ENCODE measurements at places on chromosomes 5 and 9.

- DNase-seq = no peak
These were observed 51.0 kb downstream of the IARS1 start for GRCh38 chr9:92242260-92243136.

GRCh38 chr5:135042595-135042994 is 8.6 kb upstream of the PITX1 start:
- no peak for DNase-seq

DNA sequence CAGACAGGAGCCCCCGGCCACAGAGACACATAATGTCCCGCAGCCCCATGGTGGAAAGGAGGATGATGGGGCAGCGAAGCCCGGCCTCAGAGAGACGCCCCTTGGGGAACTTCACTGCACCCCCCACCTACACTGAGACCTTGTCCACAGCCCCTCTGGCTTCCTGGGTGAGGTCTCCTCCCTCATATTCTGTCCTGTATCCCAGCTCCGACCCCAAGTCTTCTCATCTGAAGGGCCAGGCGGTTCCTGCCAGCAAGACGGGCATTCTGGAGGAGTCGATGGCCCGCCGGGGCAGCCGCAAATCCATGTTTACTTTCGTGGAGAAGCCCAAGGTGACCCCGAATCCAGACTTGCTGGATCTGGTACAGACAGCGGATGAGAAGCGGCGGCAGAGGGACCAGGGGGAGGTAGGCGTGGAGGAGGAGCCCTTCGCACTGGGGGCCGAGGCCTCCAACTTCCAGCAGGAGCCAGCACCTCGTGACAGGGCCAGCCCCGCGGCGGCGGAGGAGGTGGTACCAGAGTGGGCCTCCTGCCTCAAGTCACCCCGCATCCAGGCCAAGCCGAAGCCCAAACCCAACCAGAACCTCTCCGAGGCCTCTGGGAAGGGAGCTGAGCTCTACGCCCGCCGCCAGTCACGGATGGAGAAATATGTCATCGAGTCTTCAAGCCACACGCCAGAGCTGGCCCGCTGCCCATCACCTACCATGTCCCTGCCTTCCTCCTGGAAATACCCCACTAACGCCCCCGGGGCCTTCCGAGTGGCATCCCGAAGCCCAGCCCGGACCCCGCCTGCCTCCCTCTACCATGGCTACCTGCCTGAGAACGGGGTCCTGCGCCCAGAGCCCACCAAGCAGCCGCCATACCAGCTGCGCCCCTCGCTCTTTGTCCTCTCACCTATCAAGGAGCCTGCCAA is 8.9 kb downstream of the SYNPO start:
- DNase-seq = no peak

- no peak for DNase-seq
These were observed 134.0 kb downstream of the PHF2 start for GRCh38 chr9:93710370-93710723.

DNA sequence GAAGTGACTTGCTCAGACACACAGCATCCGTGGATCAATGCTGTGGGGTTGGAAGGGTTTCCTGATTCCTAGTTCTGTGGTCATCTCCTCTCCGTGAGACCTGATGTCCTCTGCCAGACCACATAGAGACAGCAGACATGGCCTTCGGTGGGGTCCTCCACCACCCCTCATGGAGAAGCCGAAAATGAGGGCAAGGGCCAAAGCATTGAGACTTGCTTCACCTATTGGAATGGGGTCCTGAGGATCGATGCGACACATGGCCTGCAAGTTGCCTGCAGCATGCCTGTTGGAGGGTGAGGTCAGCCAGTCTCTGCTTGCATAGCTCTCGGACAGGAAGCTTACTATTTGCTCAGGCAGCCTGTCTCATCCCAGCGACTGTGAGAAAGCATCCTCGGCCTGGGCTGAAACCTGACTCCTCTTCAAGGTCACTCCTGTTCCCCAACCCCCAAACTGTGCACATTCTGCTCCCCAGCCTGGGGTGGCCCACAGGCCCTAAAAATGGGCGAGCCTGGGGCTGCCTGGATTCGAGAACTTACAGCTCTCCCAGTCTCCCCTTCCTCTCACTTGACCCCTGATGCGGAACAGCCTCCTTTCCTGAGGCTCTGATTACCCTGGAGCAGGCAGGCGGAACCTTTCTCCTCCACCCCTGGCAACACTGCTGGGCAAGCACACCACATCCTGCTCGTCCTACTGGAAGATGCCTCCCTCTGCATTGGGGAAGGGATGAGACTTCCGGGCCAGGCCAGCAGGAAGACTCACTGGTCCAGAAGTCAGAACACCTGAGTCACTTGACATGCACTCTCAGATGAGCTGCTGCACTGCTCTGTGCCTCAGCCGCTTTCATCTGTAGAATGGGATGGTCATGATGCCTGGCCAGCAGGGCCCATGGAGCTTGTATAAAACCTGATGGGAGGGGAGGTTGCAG is 186.9 kb downstream of the RGS3 start:
- no peak for DNase-seq

DNA sequence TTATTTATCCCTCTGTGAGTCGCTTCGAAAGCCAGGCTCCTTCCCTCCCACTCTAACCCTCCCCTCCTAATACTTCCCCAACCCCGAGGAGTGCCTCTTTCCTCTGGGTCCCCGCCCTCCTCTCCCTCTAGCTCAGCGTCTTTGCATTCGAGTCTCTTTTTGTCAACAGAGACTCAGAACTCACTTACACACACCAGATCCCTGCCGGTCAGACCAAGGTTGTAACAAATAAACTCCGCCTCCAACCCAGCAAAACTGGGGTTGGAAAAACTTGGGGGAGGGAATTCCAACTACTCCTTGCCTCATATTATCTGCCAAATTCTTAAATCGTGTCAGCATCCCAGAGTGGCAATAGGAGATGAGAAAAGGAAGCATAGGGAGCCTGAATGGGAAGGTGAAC is at the start of gene HTR1A:
Gene HTR1A (minus strand): TSS at position 167 of the 400 bp plus-strand sequence. CDS start 726 bp downstream, outside the sequence.
- DNase-seq = no peak

DNA sequence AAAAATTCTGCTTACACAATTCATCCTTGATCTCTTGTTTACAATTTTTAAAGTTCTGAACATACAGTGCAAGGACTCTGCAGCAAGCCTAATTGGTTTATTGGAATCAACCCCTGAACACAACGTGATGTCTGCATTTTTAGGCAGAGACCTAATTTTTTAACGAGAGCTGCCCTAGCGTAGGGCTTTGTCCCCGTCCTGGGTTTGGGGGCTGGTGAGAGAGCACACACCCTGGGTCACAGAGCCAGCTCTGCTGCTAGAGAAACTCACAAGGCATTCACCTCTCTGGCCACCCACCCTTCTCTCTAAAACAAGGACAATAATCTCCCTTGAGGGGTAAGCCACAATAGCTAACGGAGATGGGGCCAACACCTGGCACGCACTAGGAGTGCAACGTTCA is 28.2 kb downstream of the SH3PXD2B start:
- DNase-seq = no peak

GRCh38 chr5:134580001-134580460 is 52.6 kb downstream of the SAR1B start:
- no peak for DNase-seq

DNA sequence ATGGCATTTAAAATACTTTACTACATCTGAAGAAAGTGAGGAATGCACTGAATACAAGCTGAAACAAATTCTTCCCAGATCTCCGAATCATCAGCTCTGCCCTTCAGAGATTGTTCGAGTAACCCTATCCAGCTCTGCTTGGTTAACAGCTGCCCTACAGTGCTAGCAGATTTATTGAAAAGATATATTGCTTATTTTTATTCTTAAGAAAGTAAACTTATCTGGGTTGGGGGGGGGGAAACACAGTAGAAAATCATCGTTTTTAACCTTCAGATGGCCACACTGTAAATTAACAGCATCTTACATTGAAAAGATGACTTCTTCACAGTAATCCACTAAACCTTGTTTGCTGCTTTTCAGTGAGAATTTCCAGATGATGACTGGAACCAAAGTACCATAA is 210.8 kb downstream of the NFIB start:
- DNase-seq = no peak

GRCh38 chr5:91098541-91098940 is 284.6 kb downstream of the ARRDC3 start:
- DNase-seq = no peak

DNA sequence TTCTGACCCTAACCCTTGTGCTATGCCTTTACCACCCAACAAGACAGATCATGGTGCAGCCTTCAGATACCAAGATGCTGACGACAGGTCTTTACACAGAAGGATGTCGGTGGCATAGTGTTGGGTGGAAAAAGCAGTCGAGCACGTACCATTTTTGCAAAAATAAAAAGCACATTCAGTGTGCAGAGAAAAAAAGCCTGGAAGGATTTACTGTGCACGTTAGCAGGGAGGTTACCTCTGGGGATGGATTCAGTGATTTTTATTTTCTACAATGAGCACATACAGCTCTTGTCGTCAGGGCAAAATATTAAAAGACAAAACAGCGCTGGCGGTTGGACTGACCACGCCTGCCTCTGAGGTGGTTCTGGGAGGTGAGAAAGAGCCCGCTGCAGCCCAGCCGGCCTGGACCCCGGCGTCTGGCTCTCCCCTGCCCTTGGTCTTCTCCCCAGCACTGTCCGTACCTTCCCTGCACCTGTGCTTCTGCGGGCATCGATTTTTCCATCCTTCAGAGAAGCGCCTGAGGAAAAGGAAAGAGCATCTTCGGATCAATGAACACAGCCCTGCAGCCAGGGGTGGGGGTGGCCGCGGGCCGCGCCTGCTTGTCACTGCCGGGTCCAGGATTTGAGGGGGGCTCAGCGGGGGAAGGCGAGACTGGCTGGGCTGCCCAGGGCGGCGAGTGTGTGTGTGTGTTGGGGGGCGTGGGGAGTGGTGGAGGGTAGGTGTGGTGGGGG is 200.0 kb upstream of the IER5L start:
- no peak for DNase-seq

GRCh38 chr5:121667292-121667691 is 184.4 kb upstream of the FTMT start:
- no peak for DNase-seq

DNA sequence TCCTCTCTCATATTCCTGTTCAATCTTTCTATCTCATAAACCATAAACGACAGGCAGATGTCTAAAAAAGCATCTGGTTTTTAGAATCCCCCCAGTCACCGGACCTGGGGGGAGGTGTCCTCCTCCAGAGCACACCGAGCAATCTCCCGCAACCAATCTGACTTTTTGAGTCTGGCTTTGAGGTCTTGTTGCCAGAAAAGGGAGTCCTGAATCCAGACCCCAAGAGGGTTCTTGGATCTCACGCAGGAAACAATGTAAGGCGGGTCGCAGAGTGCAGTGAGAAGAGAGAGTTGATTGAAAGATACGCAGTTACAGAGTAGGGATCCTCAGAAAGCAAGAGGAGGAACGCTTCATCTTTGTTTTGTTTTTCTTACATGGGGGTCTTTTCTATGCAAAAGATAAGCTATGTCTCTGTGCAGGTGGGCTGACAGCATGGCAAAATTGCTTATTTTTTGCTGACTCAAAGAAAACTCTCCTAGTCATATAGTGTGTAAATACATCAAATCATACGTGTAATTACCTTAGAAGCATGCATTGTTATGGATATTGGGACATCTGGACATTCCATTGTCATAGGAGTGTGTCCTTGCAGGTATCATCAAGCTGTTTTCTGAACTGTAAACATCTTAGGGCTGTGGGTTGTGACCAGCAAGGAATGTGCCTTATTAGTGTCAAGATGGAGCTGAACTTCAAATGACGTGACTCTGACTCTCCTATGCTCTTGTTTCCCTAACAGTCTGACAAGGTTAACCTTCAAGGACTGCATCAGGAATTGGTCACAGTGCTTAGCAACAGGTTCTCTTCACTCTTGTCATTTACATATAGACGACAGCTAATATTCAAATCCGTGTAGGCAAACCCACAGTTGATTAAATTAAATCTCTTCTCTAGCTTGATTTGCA is 159.3 kb upstream of the DAPK1 start:
- DNase-seq = no peak
